ENCODE measurements at places on chromosomes 3 and 15. TPM values are rescaled to one million over a fixed set of nuclear protein-coding genes. Genes with fewer than 3 reads are reported as not detected.

UBE2Q2 gene
- 36.6 TPM for total RNA-seq

FAM240A gene
- total RNA-seq = not detected

GP5 gene
- total RNA-seq = under 0.01 TPM

MOBP gene
- not detected for total RNA-seq

ADCY5 gene
- total RNA-seq = 0.18 TPM

LMAN1L gene
- not detected for total RNA-seq

SPINT1 gene
- total RNA-seq = 0.81 TPM

SNX22 gene
- total RNA-seq = not detected

EDC3 gene
- 10.7 TPM for total RNA-seq

ARHGAP31 gene
- total RNA-seq = 6.5 TPM

SLCO3A1 gene
- 7.6 TPM for total RNA-seq

SCAMP5 gene
- total RNA-seq = 2.1 TPM

SERPINI2 gene
- total RNA-seq = not detected

ANKUB1 gene
- not detected for total RNA-seq

KNG1 gene
- total RNA-seq = not detected

PAQR9 gene
- not detected for total RNA-seq

PP2D1 gene
- not detected for total RNA-seq

P4HTM gene
- 26.2 TPM for total RNA-seq

COLQ gene
- total RNA-seq = 1.3 TPM

CHP1 gene
- 173 TPM for total RNA-seq

IL16 gene
- 1.1 TPM for total RNA-seq

CAV3 gene
- total RNA-seq = not detected

RHCG gene
- 0.16 TPM for total RNA-seq

PCOLCE2 gene
- 44.8 TPM for total RNA-seq

ITIH4 gene
- 0.49 TPM for total RNA-seq

METTL6 gene
- 25.3 TPM for total RNA-seq

CLDN18 gene
- total RNA-seq = not detected

GOLGA6A gene
- total RNA-seq = not detected

FOXB1 gene
- total RNA-seq = not detected

ZSCAN2 gene
- 6.0 TPM for total RNA-seq

GOLGA8S gene
- total RNA-seq = not detected

CPEB1 gene
- 0.72 TPM for total RNA-seq

CHST13 gene
- total RNA-seq = not detected

ZIC1 gene
- not detected for total RNA-seq

GNAT1 gene
- total RNA-seq = not detected

GOLGA8H gene
- total RNA-seq = not detected

BMF gene
- total RNA-seq = 0.36 TPM

CSTA gene
- total RNA-seq = 1.3 TPM

ECE2 gene
- not detected for total RNA-seq

TMC3 gene
- 0.32 TPM for total RNA-seq

SGO1 gene
- 2.2 TPM for total RNA-seq

LMLN gene
- 5.3 TPM for total RNA-seq

DGKG gene
- total RNA-seq = 0.72 TPM

RIOX2 gene
- total RNA-seq = 25.1 TPM

MEIS2 gene
- total RNA-seq = 59.9 TPM

MUC4 gene
- not detected for total RNA-seq

EXD1 gene
- total RNA-seq = not detected

ANKRD34C gene
- not detected for total RNA-seq

ZNF106 gene
- 24.2 TPM for total RNA-seq

GOLGA6D gene
- total RNA-seq = not detected

SLC24A5 gene
- not detected for total RNA-seq

GPR62 gene
- not detected for total RNA-seq

DHX30 gene
- 37.7 TPM for total RNA-seq

CAND2 gene
- under 0.01 TPM for total RNA-seq

LPP gene
- total RNA-seq = 36.0 TPM

DPH6 gene
- total RNA-seq = 14.6 TPM

PRR20G gene
- not detected for total RNA-seq

SRGAP3 gene
- total RNA-seq = 0.36 TPM

ROBO1 gene
- 21.8 TPM for total RNA-seq
